A549 (cell line): ENCODE measurements at places on chromosomes 12 and 14.

GRCh38 chr12:105935981-105936380 lies 202.8 kb downstream of the NUAK1 start:
- DNase-seq: no peak

- DNase-seq: peak; percentile 58
These were observed 630 bp downstream of the ALDH1L2 start for GRCh38 chr12:105083551-105084105.

- DNase-seq: no peak
These were observed 222.9 kb downstream of the CNTN1 start for GRCh38 chr12:40915172-40915571.

- no peak for DNase-seq
These were observed 118.9 kb downstream of the SLC25A47 start for GRCh38 chr14:100442036-100442435.

GRCh38 chr14:77028384-77029231 lies at the start of gene IRF2BPL:
Gene IRF2BPL (minus strand): TSS chr14:77028708. CDS start chr14:77027792, 916 bp downstream.
- peak; percentile 99 for DNase-seq

DNA sequence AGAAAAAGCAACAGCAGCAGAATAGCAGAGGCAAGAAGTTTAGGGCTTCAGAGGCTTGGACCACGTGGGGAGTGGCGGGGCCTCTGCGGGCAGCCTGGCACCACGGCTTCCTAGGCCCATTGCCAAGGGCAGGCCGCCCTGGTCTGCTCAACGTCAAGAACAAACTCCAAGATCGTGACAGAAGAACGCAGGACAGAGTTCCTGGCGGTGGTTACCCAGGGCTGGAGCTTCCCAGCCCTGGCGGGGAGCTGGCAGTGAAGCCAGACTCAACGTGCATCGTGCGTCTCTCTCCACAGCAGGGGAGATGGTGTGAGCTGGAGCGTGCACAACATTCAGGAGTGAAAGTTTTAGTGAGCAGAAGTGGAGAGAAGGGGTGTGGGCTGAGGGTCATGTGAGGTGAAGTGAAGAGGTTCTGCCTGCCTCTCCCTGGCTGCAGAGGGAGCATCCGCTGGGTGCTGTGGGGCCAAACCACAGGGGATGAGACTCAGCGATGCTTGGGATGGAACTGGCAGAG lies 13.9 kb upstream of the CACNA2D4 start:
- DNase-seq: no peak

- no peak for DNase-seq
These were observed 27.5 kb downstream of the TECPR2 start for GRCh38 chr14:102390064-102390855.

GRCh38 chr12:27592548-27592947 lies 68.5 kb downstream of the PPFIBP1 start:
- peak; percentile 72 for DNase-seq

- DNase-seq: no peak
These were observed 4.4 kb upstream of the YY1 start for GRCh38 chr14:100234511-100234910.

DNA sequence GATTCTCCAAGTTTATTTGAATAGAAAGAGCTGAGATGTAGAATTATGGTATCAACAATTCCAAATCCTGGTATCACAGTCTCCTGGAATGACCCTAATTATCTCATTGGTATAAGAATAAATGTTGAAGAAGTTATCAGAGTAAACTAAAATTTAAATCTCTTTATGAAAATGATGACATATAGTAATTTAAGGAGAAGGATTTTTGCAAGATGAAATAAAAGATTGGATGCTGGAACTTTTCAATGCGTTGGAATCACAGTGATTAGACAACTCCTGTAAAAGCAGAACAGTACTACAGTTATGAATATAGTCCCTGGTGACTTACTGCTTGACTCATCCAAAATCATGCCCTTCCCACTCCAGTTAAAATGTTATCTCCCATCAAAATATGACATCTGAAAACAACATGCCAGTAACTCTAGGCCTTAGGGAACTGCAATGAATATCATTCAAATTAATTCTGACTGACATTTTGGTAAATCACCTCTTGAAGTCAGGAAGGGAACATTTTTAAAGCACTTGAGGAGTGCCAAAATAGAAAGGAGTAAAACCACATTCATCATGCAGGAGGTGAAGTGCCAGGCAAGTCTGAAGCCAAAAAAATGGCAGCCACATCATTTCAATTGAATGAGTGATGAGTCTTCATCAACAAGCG lies 197.8 kb upstream of the PRKD1 start:
- DNase-seq: no peak

GRCh38 chr14:56770512-56770911 lies 39.8 kb downstream of the OTX2 start:
- no peak for DNase-seq

GRCh38 chr12:98738002-98738401 lies 92.9 kb downstream of the APAF1 start:
- DNase-seq: no peak

DNA sequence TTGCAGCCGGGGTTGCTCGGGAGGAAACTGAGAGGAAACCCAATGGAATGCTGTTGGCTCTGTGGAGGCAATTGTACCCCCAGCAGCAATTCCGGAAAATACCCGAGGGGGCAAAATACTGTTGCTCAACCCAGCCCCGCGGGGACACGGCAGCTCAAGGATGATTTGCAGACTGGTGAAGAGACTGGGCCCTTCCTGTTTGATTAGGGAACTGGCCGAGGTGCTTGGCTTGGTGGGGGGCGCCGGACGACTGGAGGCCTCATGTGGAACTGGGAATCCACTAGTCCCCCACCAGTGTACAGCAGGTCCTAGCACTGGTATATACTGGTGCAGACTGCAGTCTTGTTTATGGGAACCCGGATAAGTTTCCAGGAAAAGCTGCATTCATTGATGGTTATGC lies 10.3 kb upstream of the RNASE12 start:
- DNase-seq: no peak

DNA sequence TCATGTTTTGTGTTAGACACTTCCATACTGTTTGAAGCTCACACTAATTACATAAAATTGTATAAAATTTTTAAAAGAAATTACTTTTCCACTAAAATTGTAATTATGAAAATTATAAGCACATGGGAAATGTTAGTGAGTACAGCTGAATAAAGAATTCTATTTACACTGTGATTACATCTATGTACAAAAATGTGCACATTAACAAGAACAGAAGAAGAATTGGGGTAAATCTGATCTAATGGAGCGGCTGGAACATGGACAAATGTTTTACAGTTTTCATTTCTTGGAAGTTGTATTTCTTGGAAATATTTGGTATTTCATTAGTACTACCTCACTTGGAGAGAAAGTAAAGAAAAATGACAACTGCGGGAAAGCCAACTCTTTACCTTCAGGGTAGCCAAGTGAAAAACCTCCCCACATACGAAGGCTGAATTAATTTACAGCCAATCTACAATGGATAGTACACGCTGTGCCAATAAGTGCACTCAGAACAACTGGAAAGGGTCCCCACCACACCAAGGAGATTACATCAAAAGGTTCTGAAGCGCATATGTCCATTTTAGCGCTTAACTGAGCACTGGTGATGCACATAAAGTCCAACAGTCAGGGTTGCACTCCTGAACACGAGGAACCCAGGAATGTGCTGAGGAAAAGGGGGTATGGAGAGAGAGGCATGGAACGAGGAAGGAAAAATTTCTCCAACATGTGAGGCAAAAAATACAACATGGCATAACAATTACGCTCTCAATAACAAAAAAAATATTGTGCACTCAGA lies 17.5 kb downstream of the MED13L start:
- DNase-seq: no peak

DNA sequence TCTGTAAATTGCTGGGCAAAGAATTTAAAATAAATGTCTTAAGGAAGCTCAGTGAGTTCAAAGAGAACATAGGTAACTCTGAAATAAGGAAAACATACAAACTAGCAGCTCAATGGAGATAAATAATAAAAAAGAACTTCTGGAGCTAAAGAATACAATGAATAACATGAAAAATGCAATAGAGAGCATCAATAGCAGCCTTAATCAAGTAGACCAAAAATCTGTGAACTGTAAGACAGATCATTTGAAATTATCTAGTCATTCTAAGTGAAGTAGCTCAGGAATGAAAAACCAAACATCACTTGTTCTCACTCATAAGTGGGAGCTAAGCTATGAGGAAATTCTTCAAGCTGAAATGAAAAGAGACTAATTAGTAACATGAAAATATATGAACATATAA lies 5.8 kb upstream of the ABCC9 start:
- DNase-seq: no peak

DNA sequence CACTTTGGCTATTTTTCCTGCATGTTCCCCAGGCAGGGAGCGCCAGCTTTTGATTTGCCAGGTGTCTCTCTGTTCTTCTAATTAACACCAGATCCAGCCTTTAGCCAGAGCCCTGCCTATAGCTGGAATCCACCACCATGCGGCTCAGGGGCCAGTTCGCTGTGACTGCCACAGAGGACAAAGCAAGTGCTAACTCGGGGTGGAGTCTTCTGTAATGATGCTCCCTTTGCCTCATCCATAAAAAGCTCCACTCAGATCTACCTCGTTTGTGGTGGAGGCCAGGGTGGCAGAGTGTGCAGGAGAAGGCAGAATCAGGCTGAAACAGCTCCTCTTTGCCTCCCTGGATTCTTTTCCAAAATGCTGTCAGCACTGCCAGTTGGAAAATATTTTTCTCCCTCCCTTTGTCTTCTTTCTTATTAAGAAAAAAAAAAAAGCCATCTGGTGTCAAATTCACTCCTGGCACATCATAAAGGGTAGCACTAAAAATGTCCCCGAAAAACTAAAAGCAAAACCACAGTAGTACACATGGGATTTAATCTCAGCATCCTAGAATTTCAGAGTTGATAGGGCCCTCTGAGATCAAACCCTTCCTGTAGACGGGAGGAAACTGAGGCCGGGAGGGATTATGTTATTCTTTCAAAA lies 18.0 kb upstream of the CTDSP2 start:
- DNase-seq: no peak

GRCh38 chr14:90276646-90277367 lies 20.5 kb downstream of the PSMC1 start:
- DNase-seq: no peak

GRCh38 chr12:70648831-70649230 lies 11.6 kb upstream of the PTPRB start:
- DNase-seq: no peak
